ENCODE measurements at places on chromosomes 12 and 14.

DNA sequence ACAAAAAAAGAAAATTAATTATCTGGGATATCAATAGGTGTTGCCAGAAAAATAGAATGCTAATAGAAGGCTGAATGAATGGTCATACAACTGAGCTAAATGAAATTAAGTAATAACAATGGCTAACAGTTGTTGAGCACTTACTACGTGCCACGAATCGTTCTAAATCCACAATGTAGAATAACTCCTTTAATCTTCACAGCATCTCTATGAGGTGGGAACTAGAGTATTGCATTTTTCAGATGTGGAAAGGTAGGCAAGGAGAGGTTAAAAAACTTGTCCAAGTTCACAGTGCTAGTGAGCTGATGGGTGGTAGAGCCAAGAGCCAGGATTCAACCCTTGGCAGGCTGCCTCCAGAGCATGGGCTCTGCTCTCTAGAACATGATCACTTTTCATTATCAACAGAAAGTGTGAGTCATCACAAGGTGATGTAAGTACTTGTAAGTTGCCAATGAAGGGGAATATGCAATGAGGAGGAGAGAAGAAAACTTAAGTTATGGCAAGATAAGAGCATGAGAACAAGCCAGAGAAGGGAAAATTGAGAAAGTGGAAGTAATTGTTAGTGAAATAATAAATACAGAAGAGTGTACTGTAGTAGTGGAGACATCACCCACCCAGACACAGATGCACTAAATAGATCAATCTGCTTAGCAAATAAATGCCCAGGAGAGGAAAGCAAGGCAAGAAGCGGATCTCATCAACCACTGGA, 122.1 kb downstream of the PRKD1 start:
- DNase-seq: no peak

DNA sequence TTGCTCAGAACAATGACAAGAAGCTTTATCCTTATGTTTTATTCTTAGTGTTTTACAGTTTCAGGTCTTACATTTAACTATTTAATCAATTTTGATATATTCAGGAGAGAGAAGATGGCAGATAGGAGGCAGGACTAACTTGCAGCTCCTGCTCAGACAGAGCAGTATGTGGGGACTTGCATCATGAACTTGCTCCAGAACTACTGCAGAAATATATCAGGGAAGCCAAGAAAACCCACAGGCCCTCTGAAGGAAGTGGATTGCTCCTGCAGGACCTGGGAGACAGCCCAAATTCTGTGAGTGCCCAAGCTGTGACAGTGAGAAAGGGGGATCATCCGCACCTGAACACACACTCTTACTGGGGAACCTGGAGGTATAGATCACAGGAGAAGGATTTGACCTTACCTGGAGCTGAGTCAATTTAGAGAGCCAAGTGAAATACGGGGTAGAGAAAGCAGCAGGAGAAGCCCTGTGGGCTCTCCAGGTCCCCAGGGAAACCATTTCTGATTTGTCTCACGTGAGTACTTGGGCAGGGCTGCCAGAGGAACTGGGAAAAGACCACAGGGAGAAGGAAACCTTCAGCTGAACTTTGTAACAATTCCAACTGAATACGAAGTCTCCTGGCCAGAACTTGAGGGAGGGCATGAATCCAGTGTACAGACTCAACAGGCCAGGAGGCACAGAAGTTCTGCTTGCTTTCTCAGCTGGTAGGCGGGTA, 28.9 kb upstream of the TSPAN8 start:
- DNase-seq: no peak

GRCh38 chr14:99578541-99579101, 25.4 kb downstream of the CCDC85C start:
- no peak for DNase-seq

GRCh38 chr14:68713782-68714181, 79.1 kb downstream of the ZFP36L1 start:
- DNase-seq: no peak

GRCh38 chr12:96220902-96221301, 26.7 kb downstream of the ELK3 start:
- no peak for DNase-seq

DNA sequence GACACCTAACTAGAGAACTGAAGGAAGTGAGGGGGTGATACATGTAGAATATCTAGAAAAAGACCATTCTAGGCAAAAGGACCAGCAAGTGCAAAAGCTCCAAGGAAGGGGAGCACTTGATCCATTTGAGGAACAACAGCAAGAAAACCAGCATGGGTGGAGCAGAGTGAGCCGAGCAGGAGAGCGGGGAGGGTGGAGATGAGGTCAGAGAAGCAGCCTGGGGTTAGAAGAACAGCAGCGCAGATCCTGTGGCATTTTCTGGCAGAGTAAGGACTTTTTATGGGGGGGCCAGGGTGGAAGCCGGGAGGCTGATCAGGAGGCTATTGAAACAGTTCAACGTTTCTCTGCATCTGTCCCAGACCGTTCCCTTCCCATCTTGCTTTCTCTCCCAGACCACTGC, 24.5 kb upstream of the TMCC3 start:
- DNase-seq: no peak

DNA sequence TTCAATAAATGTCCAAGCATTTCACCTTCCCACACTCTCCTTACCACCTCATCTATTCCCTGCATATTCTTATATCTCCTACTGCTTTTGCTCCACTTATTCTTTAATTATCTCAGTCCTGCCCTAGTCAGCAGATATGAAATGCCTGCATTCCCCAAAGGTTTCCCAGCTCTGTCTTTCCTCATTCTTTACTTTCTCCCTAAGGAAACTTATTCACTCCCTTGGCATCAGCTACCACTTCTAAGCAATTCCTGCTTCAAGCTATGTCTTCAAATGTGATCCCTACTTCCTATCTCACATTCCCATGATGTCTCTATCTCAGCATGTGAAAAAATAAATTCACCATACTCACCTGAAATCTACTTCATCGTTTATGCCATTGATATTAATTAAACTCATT, 111.8 kb downstream of the CAPZA3 start:
- DNase-seq: no peak

DNA sequence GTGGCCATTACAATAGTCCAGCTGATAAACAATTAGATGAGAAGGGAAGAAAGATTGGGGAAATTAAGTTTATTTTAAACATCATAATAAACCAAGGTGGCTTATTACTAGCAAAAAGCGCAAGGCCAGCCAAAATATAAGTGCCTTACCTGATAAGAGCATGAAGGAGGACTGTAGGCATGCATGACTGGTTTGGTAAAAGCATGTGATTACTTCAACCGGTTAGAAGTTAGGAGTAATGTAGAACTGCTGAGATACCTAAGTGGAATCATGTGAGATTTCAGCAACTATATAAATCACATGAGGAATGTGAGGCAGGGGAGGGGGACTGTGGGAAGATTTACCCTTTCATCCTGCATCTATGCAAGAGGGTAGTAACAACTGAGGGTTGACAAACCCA, 59.7 kb upstream of the CCDC196 start:
- DNase-seq: no peak

DNA sequence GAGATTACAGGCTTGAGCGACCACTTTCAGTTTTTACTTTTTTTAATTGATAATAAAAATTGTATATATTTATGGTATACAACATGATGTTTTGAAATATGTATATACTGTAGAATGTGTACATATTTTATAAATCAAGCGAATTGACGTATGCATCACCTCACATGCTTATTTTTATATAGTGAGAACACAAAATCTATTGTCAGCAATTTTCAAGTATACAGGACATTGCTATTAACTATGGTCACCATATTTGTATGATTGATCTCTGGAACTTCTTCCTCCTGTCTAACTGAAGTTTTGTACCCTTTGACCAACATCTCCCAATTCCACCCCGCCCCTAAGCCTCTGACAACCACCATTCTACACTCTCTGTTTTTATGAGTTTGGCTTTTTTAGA, 56.3 kb upstream of the KICS2 start:
- no peak for DNase-seq

DNA sequence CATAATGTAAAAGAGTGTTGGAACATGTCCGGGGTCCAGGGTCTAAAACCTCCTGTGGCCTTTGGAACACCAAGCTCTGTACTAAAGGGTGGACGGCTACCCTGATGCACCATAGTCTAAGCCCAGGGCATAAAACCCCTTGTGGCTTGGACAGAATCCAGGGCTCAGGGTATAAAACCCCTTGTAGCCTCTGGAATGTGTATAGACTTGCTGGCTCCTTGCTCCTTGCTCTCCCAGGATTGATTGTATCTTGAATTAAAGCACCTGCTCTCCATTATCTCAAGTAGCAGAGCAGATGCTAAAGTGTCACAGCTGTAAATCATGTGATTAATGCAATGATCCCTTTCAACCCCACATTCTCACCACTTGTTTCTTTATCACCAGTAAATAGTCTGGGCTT, 556.5 kb downstream of the LRFN5 start:
- DNase-seq: no peak

DNA sequence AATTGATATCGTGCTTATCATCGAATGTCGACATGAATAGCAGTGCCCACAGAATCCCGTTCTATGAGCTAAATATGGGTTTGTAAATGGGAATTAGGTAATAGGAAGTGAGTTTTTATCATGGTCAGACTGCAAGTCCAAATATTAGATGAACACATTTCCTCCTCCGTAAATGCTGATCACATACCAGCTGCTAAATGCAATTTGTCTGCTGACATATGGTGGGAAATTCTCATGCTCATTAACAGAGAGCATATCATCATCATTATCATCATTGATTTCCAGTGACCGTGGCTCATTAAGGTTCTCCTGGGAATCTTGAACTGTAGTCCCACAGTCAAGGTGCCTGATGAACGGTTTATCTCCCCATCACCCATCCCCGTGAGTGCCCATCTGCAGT, 998.8 kb upstream of the TMEM132C start:
- no peak for DNase-seq

GRCh38 chr14:103319422-103319821, 14.6 kb upstream of the EIF5 start:
- DNase-seq: no peak

GRCh38 chr12:9381619-9382018, 173.4 kb upstream of the PZP start:
- DNase-seq: no peak

DNA sequence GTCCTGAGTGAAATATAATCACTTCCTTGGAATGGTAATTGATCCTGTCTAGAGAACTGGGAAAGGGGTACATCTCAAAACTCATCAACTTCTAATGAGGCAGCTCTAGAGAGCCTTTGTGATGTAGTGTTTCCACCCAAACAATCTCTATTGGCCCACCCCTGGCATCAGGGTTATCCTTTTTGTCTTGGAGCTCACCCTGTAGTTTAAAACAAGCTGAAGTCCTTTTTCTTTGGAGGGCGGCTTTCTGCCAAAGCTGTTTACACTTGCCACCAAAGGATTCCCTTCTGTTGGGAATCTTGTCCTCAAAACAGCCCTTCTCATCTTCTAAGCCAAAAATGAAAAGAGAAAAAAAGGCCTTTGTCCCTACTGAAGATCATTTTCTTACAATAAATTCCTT, 60.6 kb upstream of the GTF2A1 start:
- no peak for DNase-seq

DNA sequence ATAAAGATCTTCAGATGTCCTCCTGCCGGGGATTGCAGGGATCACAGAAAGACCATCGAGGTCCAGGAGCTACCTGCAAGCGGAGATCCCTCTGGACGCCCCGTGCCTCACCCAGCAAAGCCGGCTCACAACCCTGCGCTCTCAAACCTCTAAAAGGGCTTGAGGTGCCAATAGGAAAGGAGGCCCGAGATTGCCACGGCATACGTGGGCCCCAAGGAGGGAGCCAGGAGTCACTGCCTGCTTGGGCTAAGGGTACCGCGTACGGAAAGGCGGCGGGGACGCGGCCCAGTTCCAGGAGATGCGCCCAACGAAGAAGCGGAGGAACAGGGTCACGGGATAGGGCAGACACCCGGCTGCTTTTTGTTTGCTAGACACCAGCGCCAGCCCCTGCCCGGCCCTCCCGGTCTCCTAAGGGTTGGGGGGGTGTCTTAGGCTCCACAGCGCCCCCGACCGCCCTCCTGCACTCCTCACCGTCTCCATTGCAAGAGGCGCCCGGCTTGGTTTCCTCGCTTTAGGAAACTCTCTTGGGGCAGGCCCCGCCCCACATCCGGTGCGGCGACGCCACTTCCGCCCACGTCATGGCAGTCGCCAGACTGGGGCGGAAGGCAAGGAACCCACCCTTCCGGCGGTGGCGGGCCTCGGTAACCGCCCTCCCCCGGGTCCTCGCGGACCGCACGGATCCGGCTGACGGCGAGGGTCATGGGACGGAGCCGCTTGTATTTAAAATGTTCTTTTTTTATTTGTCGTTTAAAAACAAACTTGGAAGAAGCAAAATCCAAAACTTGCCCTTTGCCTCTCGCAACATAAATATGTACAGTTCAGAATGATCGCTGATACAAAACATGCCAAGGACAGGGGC, at the start of gene PRKAG1:
Gene PRKAG1, minus strand, starts transcription at position 516 of the 859 bp plus-strand sequence. Its CDS starts 36 bp downstream, at position 480.
- peak; percentile 96 for DNase-seq

DNA sequence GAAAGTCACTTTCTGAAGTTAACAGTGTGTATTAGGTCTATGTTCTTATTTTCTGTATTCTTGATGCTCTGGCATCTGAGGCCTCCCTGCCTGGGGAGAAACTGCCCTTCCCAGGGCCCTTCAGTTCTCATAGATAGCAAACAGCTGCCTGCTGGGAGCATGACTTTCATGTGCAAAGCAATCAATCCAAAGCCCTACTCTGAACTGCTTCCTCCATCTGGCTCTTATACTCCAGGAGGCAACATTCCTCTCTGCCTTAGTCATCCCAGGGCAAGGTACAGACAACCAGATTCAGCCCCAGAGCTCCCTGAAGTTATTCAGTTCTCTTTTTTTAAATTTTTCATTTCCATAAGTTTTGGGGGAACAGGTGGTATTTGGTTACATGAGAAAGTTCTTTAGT, 41.7 kb upstream of the RIN3 start:
- peak; percentile 9 for DNase-seq

GRCh38 chr12:131608740-131609690, 101.9 kb upstream of the SFSWAP start:
- DNase-seq: peak; percentile 80

DNA sequence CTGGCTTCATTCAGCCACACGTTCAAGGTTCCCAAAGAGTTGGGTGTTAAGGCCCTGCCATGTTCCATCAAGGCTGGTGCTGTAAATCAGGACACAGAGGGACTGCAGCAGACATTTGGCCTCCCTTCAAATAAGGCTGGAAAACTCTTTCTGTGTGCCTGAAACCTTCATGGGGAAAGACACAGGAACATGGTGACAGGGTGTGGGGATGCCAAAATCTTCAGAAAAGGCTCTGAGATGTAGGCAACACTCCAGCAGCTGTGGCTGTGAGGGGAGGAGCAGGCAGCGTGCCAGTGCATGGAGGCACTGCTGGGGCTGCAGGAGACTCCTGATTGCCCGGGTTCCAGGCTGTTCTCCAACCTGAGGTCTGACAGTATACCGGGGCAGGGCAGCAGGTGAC, 15.0 kb downstream of the POMT2 start:
- DNase-seq: no peak

DNA sequence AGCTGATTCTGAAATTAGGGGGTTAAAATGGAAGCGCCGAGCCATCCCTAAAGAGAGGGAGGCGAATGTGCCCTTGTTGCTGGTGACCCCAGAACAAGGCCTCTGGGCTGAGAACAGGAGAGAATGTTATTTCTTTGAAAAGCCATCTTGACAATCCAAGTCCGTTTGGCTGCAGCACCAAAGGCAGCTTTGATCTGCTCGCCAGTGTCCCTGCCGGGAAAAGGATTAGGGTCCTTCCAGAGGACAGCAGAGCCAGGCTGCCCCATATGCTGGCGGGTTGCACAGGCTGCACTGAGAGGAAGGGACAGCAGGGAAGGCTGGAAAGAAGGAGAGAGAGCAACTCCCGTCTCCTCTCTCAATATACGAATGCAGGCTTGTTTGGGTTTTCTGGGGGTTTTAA, 141.7 kb downstream of the TMEM132C start:
- DNase-seq: no peak
